ENCODE measurements at places on chromosomes 1 and 21. TPM values are rescaled to one million over a fixed set of nuclear protein-coding genes. Genes with fewer than 3 reads are reported as not detected.
A peak's percentile ranks its signal among the peaks of the same experiment; 100 is the strongest.

RIMKLA gene
- total RNA-seq, result 0.15 TPM

CSF1 gene
- 44.3 TPM for total RNA-seq

RPTN gene
- not detected for total RNA-seq

KIF26B gene
- total RNA-seq, result 1.9 TPM

ADGRL2 gene
- 61.6 TPM for total RNA-seq

DNA sequence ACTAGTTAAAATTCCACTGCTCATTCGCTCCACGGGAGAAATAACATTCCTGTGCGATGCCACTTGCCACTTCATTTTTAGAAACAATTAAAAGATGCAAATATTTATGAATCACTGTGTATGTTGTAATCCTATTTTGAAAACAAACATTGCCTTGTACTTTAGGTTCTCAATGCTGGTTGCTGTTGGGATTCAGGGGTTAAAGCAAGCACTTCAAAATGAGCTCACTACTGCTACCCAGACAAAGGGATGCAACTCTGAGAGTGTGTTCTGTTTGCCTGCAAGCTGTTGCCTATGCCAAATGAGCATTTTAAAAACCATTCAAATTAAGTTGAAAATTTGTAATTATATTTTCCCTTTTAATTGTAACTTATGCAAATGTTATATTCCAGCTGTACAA, 87.5 kb downstream of the RWDD3 start:
- no peaks in the 10 kb centered on the region for H3K4me1 ChIP-seq
- no peak overlapping the region for H3K27ac ChIP-seq
- no peak for DNase-seq
- H3K36me3 ChIP-seq, result no peaks in the 10 kb centered on the region

- H3K4me3 ChIP-seq, result no peak overlapping the region
- no peak overlapping the region for H3K27ac ChIP-seq
- no peak for DNase-seq
- no peaks in the 10 kb centered on the region for H3K27me3 ChIP-seq
- peaks cover 1% of the 10 kb centered on the region for H3K4me1 ChIP-seq
These were observed 84.9 kb downstream of the PTPN14 start for GRCh38 chr1:214466403-214467077.

DNA sequence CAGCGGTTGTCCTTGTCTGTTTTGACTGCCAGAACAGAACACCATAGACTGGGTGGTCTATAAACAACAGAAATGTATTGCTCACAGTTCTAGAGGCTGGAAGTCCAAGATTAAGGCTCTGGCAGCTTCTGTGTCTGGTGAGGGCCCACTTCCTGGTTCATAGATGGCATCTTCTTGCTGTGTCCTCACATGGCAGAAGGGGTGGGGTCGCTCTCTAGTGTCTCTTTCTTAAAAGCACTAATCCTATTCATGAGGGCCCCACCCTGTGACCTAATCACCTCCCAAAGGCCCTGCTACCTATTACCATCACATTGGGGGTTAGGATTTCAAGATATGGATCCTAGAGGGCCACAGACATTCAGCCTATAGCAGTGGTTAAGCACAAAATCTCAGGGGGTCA, 304.4 kb downstream of the NFIA start:
- no peaks in the 10 kb centered on the region for H3K27me3 ChIP-seq
- no peaks in the 10 kb centered on the region for H3K36me3 ChIP-seq
- DNase-seq, result no peak
- no peak overlapping the region for H3K27ac ChIP-seq

GRCh38 chr1:117335376-117336086, 31.7 kb upstream of the MAN1A2 start:
- no peak overlapping the region for H3K27ac ChIP-seq
- H3K36me3 ChIP-seq, result no peaks in the 10 kb centered on the region
- H3K4me1 ChIP-seq, result no peaks in the 10 kb centered on the region
- no peaks in the 10 kb centered on the region for H3K27me3 ChIP-seq

DNA sequence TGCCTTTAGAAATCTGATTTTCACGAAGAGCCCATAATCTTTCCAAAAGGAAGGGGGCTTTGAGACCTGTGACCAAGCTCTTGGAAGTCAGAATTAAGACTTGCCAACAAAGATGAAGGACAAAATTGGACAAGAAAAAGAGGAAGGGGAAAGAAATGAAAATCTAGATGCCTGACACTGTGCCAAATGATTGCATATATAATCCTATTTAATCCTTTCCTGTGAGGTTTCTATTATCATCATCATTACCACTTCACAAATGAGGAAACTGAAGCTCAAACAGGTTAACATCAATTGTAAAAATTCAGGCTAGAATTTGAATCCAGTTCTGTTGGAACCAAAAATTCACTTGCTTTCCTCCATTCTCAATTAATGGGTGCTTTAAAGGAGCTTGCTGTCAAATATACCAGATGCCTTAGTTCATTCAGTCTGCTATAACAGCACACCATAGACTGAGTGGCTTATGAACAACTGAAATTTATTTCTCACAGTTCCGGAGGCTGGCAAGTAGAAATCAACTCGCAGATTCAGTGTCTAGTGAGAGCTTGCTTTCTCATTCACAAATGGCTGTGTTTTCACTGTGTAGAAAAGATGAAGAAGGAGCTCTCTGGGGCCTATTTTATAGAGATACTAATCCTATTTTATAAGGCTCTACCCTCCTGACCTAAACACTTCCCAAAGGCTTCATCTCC, 197.5 kb upstream of the ST6GALNAC5 start:
- H3K4me3 ChIP-seq, result no peak overlapping the region
- no peak overlapping the region for H3K27ac ChIP-seq
- H3K36me3 ChIP-seq, result no peaks in the 10 kb centered on the region
- H3K27me3 ChIP-seq, result no peaks in the 10 kb centered on the region
- H3K4me1 ChIP-seq, result peaks cover 3% of the 10 kb centered on the region

GRCh38 chr1:12539320-12539704, 78.7 kb downstream of the DHRS3 start:
- H3K36me3 ChIP-seq, result no peaks in the 10 kb centered on the region
- H3K4me1 ChIP-seq, result peaks cover 19% of the 10 kb centered on the region
- H3K27ac ChIP-seq, result no peak overlapping the region
- no peaks in the 10 kb centered on the region for H3K27me3 ChIP-seq

- H3K36me3 ChIP-seq, result no peaks in the 10 kb centered on the region
- no peak for DNase-seq
- no peak overlapping the region for H3K27ac ChIP-seq
- H3K27me3 ChIP-seq, result no peaks in the 10 kb centered on the region
- H3K4me1 ChIP-seq, result no peaks in the 10 kb centered on the region
These were observed 112.5 kb downstream of the ROR1 start for GRCh38 chr1:63886340-63886739.

DNA sequence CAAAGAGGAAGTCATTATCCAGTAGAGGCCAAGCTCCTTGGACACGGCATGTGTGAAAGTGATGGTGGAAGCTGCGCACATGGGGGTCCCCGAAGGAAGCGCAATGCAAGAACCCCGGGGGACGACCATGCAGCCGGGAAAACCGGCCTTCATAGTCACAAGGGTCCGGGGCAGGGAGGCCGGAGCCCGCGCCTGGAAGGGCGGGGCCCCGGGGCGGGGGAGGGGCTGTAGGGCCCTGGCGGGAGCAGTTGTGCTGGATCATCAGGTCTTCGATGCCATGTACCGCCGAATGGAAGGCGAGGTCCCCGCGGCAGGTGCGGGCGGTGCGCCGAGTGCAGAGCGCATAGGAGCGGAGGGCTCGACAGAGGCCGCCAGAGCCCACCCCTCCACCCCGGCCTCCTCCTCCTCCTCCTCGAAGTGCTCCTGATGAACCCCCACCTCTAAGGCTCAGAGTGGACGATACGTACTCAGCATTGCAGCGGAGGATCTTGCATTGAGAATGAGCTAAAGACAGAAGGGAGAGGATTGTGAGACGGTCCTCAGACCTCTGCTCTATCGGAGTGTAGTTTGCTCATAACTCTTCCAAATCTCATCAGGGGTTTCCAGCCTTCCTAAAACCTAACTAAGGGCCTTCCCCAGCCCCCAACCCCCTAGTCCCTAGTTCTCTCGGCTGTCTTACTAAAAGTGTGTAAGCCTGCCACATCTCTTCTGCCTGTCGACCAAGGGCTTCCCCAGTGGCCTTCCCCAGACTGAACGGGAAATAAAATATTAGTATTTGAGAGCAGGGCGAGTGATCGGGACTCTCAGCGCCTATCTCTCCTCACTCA, 2.1 kb downstream of the HJV start:
- no peak overlapping the region for H3K27ac ChIP-seq
- no peaks in the 10 kb centered on the region for H3K36me3 ChIP-seq
- peak overlapping the region; percentile 2 for H3K4me3 ChIP-seq
- H3K27me3 ChIP-seq, result no peaks in the 10 kb centered on the region
- peaks cover 2% of the 10 kb centered on the region for H3K4me1 ChIP-seq

DNA sequence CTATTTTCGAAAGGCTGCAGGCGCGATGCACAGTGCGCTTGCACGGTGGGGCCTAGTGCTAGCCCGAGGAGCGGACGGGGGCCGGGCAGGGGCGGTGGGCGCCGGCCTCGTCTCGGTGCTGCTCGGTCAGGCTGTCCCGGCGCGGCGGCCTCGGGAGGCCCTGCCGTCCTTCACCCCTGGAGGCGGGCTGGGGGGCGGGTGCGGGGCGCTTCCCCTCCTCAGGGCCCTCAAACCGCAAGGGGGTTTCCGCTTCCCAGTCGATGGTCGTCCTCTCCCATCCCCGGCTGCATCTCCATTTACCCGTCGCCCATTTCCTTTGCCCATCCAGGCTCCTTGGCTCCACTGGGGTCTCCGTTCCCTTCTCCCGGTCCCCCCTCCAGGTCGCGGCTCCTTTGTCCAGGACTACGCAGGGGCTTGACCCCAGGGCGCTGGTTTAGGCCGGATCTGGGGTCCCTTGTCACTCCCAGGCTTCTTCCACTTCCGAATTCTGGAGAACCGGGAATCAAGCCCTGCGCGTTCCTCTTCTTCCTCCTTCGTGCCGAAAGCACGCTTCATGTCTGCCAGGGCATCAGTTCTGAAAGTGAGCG, 196.3 kb upstream of the LMO4 start:
- no peaks in the 10 kb centered on the region for H3K36me3 ChIP-seq
- DNase-seq, result peak; percentile 48
- peak overlapping the region; percentile 74 for H3K27ac ChIP-seq
- H3K27me3 ChIP-seq, result no peaks in the 10 kb centered on the region

GRCh38 chr21:31218830-31219608, 125.0 kb downstream of the TIAM1 start:
- H3K4me3 ChIP-seq, result no peak overlapping the region
- no peaks in the 10 kb centered on the region for H3K36me3 ChIP-seq
- H3K27ac ChIP-seq, result no peak overlapping the region
- peaks cover 2% of the 10 kb centered on the region for H3K4me1 ChIP-seq
- no peaks in the 10 kb centered on the region for H3K27me3 ChIP-seq
- peak; percentile 15 for DNase-seq

DNA sequence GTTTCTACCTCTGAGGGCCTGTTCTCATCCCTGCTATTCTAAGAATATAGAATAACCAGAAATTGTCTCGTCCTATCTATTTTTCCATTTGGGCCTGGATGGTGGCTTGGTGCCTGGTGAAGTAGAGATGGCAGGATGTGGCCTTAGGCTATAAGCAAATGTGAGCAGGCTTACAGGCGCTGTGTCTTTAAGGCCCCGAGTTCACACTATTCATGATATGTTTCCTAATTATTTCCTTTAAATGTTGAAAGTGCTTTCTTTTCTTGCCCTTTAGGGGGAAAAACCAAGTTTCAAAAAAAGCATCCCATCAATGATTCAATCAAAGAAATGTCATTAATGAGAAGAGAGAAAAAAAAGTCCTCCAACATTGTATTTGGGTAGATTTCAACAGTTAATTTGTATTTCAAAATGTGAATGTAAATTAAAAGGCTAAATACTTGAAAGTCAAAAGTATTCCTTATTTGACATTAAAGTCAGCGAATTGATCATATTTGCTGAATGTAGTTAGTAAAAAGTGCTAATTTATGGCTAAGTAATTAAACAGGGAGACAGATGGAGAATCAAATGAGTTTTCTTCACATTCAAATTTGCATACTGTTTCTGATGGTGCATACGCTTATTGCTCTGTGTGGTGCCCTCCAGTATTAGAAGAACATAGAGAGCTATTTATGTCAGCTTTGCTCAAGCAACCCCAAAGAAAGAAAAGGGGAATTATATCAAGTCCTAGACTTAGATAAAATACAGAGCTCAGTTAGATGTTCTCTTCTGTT, 34.0 kb upstream of the HUNK start:
- no peak for DNase-seq
- no peak overlapping the region for H3K27ac ChIP-seq
- H3K27me3 ChIP-seq, result no peaks in the 10 kb centered on the region
- H3K36me3 ChIP-seq, result no peaks in the 10 kb centered on the region
- H3K4me1 ChIP-seq, result no peaks in the 10 kb centered on the region

- H3K27me3 ChIP-seq, result no peaks in the 10 kb centered on the region
- H3K4me3 ChIP-seq, result no peak overlapping the region
- H3K36me3 ChIP-seq, result no peaks in the 10 kb centered on the region
- no peak for DNase-seq
These were observed 866.0 kb downstream of the LTN1 start for GRCh38 chr21:28126521-28127174.

DNA sequence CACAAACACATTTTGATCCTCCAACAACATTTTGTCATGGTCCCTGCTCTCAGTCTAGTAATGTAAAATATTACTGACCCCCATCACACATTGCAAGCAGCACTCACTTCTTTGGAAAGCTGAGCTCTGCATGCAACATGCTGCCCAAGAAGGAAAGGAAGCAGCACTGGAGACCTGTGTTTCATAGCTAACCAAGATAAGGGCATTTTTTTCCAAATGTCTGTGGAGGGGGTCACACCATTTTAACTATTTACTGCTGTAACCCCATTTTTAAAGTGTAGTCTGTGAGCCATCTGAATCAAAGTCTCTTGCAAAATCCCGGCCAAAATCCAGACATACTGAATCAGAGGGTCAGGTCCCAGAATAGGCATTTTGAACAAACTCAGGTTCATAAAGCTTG, 4.5 kb upstream of the RASSF5 start:
- DNase-seq, result no peak
- no peak overlapping the region for H3K27ac ChIP-seq
- peaks cover 4% of the 10 kb centered on the region for H3K4me1 ChIP-seq
- no peaks in the 10 kb centered on the region for H3K36me3 ChIP-seq
- H3K4me3 ChIP-seq, result no peak overlapping the region

- no peak overlapping the region for H3K27ac ChIP-seq
- DNase-seq, result no peak
- no peaks in the 10 kb centered on the region for H3K27me3 ChIP-seq
- H3K4me1 ChIP-seq, result no peaks in the 10 kb centered on the region
These were observed 38.4 kb downstream of the STPG1 start for GRCh38 chr1:24374891-24375786.

Data from ovary (tissue), 10 donors.